ENCODE measurements at places on chromosomes 16 and 17.

- DNase-seq = no peak
Observed at GRCh38 chr17:76535788-76536510, 1.6 kb downstream of the CYGB start.

- no peak for DNase-seq
Observed at GRCh38 chr17:58384897-58385296, 32.4 kb downstream of the RNF43 start.

DNA sequence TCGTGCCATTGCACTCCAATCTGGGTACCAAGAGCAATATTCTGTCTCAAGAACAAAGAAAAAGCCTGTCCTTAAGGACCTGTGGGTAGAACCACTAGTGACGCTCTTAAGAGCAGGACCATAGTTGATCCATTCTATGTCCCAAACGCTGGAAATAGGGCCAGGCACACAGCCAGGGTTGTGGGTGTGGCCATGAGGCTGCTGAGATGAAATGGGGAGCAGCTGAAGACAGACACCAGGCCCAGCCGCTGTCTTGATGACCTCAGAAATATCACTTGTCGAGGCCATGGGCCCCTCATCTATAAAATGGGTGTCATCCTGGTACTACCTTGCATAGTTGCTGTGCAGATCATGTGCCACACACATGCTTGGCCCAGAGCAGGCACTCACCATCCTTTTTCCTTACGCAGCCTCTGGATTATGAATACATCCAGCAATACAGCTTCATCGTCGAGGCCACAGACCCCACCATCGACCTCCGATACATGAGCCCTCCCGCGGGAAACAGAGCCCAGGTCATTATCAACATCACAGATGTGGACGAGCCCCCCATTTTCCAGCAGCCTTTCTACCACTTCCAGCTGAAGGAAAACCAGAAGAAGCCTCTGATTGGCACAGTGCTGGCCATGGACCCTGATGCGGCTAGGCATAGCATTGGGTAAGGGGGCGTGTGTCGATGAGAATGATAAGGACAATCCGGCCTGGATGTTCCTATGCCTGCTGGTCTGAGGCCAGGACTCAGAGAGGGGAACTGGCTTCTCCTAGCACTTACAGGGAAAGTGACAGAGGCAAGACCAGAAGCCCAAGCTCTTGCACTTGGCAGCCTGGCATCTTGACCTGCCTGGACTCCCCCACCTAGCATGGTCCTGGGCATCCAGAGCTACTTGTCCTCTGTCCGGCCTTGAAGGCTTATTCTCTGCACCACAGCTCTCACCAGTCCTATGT, 25.5 kb downstream of the CDH5 start:
- DNase-seq = no peak

GRCh38 chr16:8283195-8283594, 307.1 kb downstream of the TMEM114 start:
- no peak for DNase-seq

DNA sequence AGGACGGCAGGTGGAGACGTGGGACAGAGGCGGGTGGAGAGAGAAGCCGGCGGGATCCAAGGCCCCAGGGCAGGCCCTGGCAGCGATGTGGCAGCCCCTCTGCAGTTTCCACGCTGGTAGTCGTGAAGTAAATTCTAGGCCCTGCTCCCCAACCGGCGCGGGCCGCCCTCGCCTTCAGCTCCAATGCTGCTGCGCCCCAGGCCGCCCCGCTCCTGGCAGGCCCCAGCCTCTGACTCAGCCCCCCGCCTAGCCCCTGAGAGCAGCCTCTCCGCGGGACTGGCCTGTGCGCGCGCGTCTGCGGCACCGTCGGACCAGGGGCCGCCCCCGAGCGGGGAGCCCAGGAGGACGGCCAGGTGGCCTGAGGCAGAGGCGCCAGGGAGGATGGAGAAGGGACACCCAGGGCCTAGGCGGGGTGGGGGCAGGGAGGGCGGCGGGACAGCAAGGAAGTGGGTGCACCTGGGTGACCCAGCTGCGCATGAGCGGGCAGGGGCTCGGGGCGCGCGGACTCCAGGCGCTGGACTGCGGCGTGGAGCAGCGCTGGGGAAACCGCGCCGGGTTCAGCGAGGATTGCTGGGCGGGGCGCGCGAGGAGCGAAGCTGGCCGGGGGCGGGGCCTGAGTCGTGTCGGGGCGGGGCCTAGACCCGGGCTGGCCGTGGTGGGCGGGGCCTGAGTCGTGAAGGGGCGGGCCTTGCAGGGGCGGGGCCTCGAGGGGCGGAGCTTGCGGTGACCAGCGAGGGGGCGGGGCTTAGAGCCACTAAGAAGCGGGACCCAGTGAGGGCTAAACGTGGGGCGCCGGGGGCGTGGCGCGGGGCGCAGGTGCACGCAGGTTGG, 29.6 kb downstream of the ZNF778 start:
- DNase-seq = peak; percentile 95

DNA sequence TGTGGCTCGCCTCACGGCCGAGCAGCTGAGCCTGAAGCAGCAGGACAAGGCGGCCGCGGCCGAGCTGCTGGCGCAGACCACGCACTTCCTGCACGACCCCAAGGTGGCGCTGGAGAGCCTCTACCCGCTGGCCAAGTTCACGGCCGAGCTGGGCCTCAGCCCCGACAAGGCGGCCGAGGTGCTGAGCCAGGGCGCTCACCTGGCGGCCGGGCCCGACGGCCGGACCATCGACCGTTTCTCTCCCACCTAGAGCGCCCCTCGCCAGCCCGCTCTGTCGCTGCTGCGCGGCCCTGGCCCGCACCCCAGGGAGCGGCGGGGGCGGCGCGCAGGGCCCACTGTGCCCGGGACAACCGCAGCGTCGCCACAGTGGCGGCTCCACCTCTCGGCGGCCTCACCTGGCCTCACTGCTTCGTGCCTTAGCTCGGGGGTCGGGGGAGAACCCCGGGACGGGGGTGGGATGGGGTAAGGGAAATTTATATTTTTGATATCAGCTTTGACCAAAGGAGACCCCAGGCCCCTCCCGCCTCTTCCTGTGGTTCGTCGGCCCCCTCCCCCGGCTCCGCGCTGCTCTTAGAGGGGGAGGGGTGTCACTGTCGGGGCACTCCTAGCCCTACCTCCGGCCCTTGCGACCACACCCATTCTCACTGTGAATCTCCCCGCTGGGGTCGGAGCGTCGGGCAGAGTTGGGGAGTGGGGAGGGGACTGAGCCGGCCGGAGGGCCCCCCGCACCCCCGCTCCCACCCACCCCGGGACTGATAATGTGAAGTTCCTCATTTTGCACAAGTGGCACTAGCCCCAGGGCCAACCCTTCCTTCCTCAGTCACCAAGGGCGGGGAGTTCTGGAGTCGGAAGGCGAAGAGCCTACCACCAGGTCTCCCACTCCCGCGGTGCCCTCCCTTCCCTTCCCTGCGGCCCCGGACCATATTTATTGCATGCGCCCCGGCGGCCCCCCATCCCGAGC, 4.0 kb downstream of the HIC1 start:
- peak; percentile 66 for DNase-seq

DNA sequence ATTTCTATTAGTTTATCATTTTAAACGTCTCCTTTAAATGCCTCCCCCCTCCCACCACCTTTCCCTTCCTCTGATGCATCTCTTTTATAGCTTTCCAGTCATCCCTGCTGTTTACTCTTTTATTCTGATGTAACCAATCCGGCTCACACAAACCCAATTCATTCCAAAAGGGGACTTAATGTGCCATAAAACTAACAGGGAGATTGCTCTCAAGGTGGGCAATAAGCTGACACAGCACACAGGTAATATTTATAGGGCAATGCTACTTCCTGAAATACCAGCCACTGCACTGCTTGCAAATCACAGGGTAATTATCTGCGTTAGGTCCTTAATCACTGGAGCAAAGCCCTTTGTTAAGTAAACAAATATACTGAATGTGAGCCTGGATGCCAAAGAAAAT, 23.3 kb upstream of the CA10 start:
- no peak for DNase-seq

DNA sequence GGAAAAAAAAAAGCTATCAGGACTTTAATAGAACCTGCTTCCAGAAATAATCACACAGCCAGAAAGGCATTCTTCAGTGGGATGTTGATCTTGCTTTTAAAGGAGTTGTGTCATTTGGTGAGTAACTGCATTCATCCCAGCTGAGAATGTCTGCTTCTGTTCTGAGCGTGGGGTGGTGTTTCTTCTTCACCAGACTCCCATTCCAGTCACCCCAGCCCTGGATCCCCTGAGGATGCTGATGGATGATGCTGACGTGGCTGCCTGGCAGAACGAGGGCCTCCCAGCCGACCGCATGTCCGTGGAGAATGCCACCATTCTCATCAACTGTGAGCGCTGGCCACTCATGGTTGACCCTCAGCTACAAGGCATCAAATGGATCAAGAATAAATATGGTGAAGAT, 122.5 kb downstream of the ZNF18 start:
- DNase-seq = no peak

DNA sequence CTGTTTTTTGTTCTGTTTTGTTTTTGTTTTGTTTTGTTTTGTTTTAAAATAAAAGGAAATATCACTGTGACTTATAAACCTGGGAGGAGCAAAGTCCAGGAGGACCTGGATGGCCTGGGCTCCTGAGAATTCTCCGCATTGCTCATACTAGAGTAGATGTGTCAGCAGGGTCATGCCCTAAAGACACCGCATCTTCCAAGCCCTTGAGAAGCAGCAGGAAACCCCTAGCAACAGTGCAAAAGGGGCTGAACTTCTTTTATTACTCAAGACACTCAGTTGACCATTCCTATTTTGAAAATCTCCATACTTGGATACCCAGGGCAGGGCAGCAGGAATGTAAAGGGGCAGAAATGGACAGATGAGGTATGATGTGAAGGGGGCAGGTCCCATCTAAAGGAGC, 51.8 kb downstream of the SYT17 start:
- no peak for DNase-seq

GRCh38 chr17:50447870-50448595, 20.6 kb downstream of the CHAD start:
- DNase-seq = no peak

- no peak for DNase-seq
Observed at GRCh38 chr17:70407506-70407905, 238.2 kb downstream of the KCNJ2 start.

GRCh38 chr17:65750631-65751115, 189.2 kb upstream of the AXIN2 start:
- peak; percentile 44 for DNase-seq

DNA sequence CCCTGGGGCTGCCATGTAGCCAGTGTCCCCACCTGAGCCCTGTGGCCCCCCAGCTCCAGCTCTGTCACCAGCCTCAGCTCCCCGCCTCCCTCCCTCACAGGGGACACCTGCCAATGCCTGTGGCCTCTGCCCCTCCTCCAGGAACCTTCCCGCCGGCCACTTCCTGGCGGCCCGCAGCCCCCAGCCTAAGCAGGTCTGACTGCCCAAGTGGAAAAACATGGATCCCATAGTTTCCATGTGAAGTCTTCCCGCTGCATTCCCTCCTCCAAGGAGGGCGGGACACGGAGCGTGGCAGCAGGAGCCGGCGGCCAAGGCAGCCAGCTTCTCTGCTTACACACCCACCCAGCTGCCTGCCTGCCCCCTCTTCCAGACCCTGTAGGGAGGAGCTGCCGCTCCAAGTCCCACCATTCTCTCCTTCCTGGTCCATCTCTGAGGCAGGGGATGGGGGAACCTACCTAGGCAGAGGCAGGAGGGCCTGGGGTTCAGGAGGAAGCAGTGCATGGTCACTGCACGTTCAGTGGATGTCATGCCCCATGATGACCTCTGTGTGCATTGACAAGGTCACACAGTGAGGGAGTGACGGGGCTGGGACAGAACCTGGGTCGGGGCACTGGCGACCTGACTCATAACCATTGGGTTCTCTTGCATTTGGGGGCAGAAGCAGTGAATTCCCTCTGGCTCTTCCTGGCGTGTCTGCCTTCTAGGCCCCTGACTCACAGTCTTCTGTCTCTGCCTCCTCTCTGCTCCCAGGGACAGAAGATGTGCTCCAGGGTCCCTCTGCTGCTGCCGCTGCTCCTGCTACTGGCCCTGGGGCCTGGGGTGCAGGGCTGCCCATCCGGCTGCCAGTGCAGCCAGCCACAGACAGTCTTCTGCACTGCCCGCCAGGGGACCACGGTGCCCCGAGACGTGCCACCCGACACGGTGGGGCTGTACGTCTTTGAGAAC, 8.7 kb downstream of the VASN start:
- no peak for DNase-seq

GRCh38 chr17:5200360-5200759, 8.7 kb upstream of the ZNF594 start:
- no peak for DNase-seq

GRCh38 chr16:58661199-58661830, 23.3 kb downstream of the SLC38A7 start:
- no peak for DNase-seq

DNA sequence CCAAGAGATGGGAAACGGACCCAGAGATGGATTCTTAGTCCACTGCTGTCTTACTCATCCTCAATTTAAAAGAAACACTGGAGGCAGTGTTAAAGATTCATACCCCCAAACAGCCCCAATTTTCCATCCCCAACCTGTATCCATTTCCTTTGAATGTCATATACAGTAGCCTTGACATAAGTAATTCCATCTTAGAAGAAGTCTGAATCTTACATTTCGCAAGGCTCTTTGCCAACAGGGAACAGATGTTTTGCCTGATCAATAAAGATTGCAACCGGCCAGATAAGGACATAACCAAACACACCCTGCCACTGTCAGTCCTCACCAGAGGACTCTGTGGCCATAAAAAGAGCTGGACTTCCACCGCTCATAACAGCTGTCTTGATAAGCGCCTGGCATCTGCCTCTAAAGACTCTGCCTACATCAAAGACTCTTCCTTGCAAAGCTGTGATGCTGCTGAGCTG, 59.0 kb upstream of the MED9 start:
- DNase-seq = no peak

GRCh38 chr17:43129671-43130010, 4.5 kb upstream of the BRCA1 start:
- no peak for DNase-seq
